Pancreas (tissue), 10 donors: ENCODE measurements at places on chromosomes 16 and 17.
A peak's percentile ranks its signal among the peaks of the same experiment; 100 is the strongest.

- DNase-seq, result no peak
- no peak overlapping the region for H3K4me3 ChIP-seq
- H3K36me3 ChIP-seq, result no peaks in the 10 kb centered on the region
- peaks cover 7% of the 10 kb centered on the region for H3K4me1 ChIP-seq
- H3K27ac ChIP-seq, result no peak overlapping the region
Measured at GRCh38 chr17:71438631-71439146, 682.1 kb upstream of the SOX9 start.

DNA sequence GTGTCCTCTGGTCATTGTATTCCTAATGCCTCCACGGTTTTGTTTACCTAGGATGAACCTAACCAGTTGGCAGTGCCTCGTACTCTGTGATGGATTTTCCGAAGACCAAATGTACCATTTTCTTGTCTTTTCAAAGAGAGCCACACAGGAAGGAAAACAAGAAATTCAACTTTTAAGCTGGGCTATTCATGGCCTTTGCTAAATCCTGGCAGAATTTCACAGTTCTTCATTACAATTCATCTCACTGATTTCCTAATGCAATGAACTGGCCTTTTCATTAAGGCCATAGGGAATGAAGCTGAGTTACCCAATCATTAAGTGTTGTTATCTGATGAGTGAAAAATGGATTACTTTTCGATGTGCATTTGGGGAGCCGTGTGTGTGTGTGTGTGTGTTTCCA lies 7.9 kb upstream of the KCNJ16 start:
- no peak overlapping the region for H3K27ac ChIP-seq
- no peak for DNase-seq
- H3K4me1 ChIP-seq, result no peaks in the 10 kb centered on the region
- H3K4me3 ChIP-seq, result no peak overlapping the region
- no peaks in the 10 kb centered on the region for H3K36me3 ChIP-seq

DNA sequence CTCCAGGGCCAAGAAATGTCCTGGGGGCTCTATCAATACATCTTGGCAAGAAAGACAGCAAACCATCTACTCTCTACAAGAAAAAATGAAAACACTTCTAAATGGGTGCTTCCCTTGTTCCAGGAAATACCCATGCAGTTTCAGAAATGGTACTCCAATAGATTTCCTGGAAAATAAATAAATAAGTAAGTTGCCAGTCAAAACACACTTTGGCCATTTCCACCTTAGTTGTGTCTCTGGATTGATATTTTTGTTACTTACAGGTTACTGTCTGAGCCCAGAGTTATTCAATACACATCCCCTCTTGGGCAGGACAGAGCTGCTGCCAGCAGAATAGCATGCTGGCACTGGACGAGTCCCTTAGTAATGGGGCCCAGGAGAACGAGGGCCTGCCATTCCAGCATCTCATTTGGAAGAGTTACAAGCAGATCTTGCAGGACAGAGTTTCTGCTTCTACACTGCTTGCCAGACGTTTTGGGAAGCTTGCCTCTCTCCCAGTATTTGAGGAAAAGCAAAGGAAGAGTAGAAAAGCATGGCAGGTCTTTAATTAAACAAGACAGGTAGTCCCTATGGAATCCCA lies 100.5 kb downstream of the SMG6 start:
- H3K27ac ChIP-seq, result peak overlapping the region; percentile 68
- no peaks in the 10 kb centered on the region for H3K27me3 ChIP-seq
- peaks cover 7% of the 10 kb centered on the region for H3K4me1 ChIP-seq
- no peak for DNase-seq
- H3K36me3 ChIP-seq, result no peaks in the 10 kb centered on the region
- no peak overlapping the region for H3K4me3 ChIP-seq

DNA sequence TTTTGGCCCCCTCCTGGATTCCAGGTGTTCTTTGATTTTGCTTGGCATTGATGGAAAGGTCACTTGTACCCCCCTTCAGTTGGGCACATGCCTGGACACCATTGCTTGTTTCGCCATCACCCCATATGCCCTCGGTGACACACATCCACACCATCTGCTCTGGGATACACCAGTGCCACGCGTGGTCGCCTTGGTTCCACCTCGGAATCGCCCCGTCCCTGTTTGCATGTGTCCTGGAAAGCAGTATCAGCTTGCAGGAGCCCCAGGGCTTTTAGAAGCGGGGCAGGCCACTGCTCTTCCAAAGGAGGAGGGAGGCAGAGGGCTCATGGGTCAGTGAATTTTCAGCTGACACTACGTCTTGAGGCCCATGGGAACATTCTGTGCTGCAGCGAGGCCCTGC lies 607.9 kb downstream of the KCNJ18 start:
- H3K27ac ChIP-seq, result no peak overlapping the region
- no peaks in the 10 kb centered on the region for H3K36me3 ChIP-seq
- no peaks in the 10 kb centered on the region for H3K4me1 ChIP-seq
- H3K4me3 ChIP-seq, result no peak overlapping the region

GRCh38 chr16:89023151-89023551 lies 46.1 kb upstream of the CBFA2T3 start:
- peak; percentile 29 for DNase-seq
- no peaks in the 10 kb centered on the region for H3K36me3 ChIP-seq
- no peak overlapping the region for H3K27ac ChIP-seq
- no peaks in the 10 kb centered on the region for H3K4me1 ChIP-seq

DNA sequence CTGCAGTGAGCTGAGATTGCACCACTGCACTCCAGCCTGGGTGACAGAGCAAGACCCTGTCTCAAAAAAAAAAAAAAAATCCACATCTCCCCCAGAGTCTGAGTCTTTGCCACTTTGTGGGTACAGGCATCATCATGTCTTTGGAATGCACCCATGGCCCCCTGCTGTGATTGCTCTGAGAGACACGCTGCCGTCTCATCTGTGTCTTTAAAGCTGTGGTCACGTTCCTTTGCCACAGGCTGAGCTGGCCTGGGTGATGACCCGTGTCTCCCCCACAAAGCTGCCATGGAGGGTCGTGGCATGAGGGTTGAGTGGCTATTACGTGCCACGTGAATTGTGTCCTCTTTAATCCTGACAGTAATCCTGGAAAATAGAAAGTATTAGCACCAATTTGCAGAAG lies 20.2 kb downstream of the CRISPLD2 start:
- no peaks in the 10 kb centered on the region for H3K4me1 ChIP-seq
- H3K36me3 ChIP-seq, result no peaks in the 10 kb centered on the region
- no peak for DNase-seq
- H3K4me3 ChIP-seq, result no peak overlapping the region
- H3K27ac ChIP-seq, result no peak overlapping the region

GRCh38 chr17:61897548-61898180 lies 30.1 kb downstream of the INTS2 start:
- H3K4me3 ChIP-seq, result no peak overlapping the region
- H3K27ac ChIP-seq, result no peak overlapping the region
- H3K36me3 ChIP-seq, result no peaks in the 10 kb centered on the region
- H3K27me3 ChIP-seq, result no peaks in the 10 kb centered on the region
- no peak for DNase-seq

DNA sequence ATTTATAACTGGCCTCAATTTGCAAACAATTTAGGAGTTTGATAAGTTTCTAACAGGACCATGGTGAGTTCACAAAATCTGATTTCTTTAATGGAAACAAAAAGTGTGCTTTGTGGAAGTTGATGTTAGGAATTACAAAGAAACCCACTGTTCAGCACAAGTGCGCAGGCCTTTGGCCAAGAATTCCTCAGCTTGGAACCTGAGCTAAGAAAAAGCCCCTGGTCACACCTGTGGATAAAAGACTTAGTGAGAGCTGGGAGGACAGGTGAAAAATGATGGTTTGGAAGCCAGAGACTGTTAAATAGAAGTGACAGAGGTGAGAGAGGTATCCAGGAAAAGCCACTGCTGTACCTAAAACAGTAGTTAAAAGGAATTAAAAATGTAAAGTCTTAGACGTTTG lies 64.7 kb downstream of the PRKCA start:
- H3K36me3 ChIP-seq, result no peaks in the 10 kb centered on the region
- H3K4me3 ChIP-seq, result no peak overlapping the region
- no peaks in the 10 kb centered on the region for H3K27me3 ChIP-seq

DNA sequence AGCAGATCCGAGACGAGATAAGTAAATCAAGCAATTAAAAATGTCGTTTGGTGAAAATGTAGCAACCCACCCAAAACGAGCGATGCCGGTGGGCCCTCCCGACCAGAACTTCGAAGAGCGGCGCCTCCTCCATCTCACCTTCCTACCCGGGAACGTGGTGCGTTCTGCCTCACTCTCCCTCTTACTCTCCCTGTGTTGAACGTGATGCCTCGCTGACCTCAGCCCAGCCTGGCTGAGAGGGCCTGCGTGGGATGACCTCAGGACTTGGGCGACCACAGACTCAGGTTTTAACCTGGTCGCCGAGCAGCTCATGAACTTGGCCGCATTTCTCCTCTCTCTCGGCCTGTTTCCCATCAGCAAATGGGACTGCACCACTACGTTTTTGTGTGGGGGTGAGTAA lies 69.7 kb upstream of the RPL38 start:
- H3K27me3 ChIP-seq, result no peaks in the 10 kb centered on the region
- DNase-seq, result no peak
- no peak overlapping the region for H3K27ac ChIP-seq

GRCh38 chr17:11991461-11991860 lies 5.8 kb downstream of the ZNF18 start:
- no peaks in the 10 kb centered on the region for H3K27me3 ChIP-seq
- no peak for DNase-seq

- no peak overlapping the region for H3K27ac ChIP-seq
- H3K36me3 ChIP-seq, result no peaks in the 10 kb centered on the region
- no peaks in the 10 kb centered on the region for H3K4me1 ChIP-seq
- H3K27me3 ChIP-seq, result no peaks in the 10 kb centered on the region
- no peak overlapping the region for H3K4me3 ChIP-seq
- no peak for DNase-seq
Measured at GRCh38 chr16:47631131-47631530, 170.0 kb downstream of the PHKB start.

GRCh38 chr16:49019081-49019633 lies 262.5 kb downstream of the CBLN1 start:
- no peaks in the 10 kb centered on the region for H3K27me3 ChIP-seq
- no peak for DNase-seq
- H3K4me1 ChIP-seq, result no peaks in the 10 kb centered on the region
- no peak overlapping the region for H3K4me3 ChIP-seq

DNA sequence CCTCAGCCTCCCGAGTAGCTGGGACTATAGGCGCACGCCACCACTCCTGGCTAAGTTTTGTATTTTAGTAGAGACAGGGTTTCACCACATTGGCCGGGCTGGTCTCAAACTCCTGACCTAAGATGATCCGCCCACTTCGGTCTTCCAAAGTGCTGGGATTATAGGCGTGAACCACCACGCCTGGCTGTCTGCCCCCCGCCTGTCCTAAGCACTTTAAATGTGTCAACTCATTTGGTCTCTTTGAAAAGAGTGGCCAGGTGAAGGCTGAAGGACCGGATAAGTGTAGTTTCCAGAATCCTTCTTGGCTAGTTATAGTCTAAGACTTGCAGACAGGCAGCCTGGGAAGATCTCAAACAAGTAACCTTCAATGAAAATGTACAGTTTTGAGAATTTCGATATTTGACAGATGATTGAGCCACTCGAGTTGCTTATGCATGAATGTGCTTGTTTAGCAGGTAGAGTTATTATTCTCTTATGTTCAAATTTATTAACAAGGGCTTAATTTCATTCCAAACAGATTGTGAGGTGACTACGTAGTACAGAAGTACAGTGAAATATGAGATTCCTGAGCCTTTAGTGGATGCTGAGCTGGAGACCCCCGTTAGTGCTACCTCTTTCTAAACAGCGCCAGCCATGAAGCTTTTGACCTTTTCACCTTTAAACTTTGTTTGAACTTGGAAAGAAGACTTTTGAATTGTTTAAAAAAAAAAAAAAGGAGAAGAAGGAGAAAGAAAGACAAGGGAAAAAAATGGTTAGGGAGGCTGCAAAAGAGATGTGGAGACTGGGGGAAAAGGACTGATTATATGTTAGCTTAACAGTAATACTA lies 164.4 kb upstream of the TBX2 start:
- no peaks in the 10 kb centered on the region for H3K27me3 ChIP-seq
- no peak overlapping the region for H3K27ac ChIP-seq
- H3K4me3 ChIP-seq, result no peak overlapping the region

- no peak for DNase-seq
- H3K27me3 ChIP-seq, result no peaks in the 10 kb centered on the region
- H3K4me3 ChIP-seq, result no peak overlapping the region
- H3K27ac ChIP-seq, result no peak overlapping the region
- no peaks in the 10 kb centered on the region for H3K36me3 ChIP-seq
Measured at GRCh38 chr17:68972119-68972704, 17.0 kb upstream of the ABCA8 start.

DNA sequence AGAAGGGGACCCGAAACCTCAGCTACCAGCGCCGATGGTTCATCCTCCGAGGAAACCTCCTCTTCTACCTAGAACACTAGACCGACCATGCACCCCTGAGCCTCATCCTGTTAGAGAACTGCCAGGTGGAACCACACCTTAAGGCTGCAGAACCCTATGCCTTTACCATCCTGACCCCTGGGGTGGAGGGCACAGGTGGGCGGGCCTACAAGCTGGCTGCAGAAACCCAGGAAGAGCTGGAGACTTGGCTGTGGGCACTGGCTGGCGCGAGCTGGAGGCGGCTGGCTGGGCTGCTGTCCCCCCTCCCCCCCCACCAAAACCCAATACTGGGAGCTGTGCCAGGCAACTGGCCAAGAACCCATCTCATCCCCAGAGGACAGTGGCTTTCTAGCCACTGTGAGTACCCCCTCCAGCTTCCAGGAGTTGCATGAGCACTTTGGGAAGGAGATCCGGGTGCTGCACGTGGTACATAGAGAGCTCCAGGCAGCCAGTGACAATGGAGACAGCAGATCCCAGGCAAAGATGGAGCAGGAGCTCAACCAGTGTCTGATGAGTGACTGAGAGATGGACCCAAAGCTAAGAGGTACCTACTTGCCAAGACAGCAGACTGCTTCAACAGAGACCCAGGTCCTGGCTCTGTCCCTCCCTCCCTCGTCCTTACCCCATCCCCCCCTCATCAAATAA lies 1.4 kb upstream of the CD2BP2 start:
- peak overlapping the region; percentile 76 for H3K4me3 ChIP-seq
- H3K36me3 ChIP-seq, result peaks cover 4% of the 10 kb centered on the region
- DNase-seq, result peak; percentile 63
- peaks cover 22% of the 10 kb centered on the region for H3K4me1 ChIP-seq

DNA sequence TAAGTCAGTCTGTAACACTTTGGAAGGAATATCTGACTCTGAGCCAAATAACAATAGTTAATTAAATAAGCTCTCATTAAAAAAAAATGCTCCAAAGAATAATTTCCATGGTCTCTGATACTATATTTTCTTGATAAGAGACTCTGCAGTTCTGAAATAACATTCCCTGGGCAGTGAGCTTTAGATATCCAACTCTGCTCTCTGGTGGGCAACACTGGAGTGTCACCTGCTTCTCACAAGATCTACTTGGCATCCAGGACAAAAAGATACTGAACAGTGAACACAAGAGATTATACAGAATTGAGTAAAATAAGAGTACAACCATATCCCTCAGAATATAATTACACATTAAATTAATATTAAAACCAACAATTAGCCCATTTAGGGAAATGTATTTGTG lies 13.7 kb downstream of the BLMH start:
- H3K36me3 ChIP-seq, result no peaks in the 10 kb centered on the region
- DNase-seq, result no peak
